Effector CD8-positive, alpha-beta T cell (primary cell): ENCODE measurements at places on chromosomes 7 and 10.

DNA sequence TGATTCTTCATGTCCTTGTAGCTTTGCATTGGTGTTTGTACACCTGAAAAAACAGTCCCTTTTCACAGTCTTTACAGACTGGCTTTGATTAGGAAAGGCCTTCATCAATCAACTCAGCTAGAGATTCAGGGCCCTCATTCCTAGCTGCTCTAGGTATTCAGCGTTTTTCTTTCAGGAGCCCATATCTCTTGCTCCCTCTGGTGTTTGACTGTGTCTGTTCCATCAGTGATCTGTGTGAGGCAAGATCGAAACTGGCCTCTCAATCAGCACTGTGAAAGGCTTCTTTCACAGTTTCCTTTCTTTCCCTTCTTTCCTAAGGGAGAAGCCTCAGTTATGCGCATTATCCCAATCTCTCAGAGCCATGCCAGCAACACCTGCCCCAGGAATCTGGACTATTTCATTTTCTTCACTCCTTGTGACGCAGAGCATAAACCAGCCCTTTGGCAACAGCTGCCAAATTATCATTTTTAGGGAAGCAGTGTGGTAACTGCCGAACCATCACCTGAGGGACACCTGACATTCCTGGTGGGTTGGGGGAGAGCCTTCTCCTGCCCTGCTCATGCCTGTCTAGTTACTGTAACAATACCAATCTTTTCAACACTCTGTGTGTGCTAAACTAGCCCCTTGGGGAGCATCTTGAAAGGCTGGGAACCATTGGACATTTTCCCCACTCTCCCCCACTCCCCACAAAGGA is 75.7 kb upstream of the CCDC71L start:
- no peak for DNase-seq

DNA sequence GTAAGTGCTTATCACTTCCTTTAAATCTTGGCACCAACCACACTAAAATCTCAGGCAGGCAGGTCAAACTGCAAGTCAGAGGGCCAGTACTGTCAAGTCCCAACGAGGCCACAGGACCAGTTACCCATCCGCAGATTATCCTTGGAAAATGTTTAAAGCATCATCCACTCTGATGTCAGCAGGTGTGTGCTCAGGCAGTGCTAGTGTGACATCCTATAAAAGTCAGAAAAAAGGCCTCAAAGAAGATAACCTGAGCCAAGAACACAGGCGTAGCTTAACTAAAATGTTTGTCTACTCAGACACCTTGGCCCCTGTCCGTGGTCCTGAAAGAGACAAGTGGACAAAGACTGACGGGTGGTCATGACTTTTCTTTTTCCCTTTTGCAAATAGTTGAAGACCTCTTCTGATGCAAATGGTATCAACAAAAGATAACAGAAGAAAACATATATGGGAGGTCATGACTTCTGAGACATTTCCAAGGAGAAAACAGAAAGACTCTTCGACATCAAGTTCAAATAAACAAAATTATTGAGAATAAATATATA is 309.3 kb downstream of the KCNMA1 start:
- no peak for DNase-seq

- no peak for DNase-seq
These were observed 46.1 kb downstream of the CABCOCO1 start for GRCh38 chr10:61708846-61709245.

DNA sequence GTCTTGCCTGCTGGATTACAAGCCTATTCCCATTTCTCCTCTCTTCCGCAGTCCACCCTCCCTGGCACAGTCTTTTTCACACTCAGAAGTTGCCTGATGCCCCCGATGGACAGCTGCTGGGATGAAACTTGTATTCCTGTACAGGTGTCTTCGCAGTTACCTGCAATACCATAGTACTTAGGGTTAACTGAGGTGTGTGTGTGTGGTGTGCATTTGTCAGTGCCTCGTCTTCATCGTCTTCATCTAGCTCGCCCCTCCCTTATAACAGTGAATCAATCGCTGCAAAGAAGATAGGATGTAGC is 11.0 kb downstream of the NXPH1 start:
- DNase-seq, result no peak

DNA sequence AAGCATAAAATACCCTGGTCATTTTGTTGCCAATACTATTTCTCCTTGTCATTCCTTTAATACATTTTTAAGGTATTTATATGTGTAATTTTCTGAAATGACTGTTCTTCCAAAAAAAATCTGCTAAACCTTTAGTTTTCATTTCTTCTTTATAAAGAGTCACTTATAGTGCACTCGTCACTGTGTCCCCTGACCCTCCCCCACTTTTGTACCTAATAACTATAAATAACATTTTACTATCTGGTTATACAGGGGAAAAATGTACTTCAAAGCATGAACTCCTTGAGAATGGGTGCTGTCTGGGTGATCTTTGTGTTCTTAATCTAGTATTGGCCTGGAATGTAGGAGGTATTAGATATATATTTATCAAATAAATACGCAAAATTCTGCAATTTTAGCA is 31.1 kb downstream of the RTKN2 start:
- no peak for DNase-seq

GRCh38 chr10:50216894-50217293 is 34.4 kb downstream of the ASAH2 start:
- no peak for DNase-seq

GRCh38 chr7:110375068-110375467 is 715.9 kb upstream of the LRRN3 start:
- no peak for DNase-seq

DNA sequence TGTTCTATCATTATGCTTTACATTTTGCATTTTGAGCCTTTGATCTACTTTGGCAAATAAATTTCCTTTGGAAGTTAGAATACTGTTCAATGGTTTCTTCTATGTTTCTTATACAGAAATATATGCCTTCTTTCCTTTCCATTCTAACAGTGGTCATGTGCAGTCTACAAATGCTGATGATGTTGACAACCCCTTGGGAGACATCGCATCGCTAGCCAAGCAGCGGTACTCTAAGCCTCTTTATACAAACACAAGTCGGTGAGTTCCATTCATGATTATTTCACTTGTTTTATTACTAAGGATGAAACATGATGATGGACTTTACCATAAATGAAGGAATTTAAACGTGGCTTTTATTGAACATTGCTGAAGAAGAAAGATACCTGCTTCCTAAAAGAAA is 48.1 kb upstream of the ZPBP start:
- no peak for DNase-seq

- no peak for DNase-seq
These were observed 42.1 kb downstream of the FAM53B start for GRCh38 chr10:124701881-124702656.

GRCh38 chr7:155570171-155570958 is 24.0 kb upstream of the CNPY1 start:
- DNase-seq, result no peak

DNA sequence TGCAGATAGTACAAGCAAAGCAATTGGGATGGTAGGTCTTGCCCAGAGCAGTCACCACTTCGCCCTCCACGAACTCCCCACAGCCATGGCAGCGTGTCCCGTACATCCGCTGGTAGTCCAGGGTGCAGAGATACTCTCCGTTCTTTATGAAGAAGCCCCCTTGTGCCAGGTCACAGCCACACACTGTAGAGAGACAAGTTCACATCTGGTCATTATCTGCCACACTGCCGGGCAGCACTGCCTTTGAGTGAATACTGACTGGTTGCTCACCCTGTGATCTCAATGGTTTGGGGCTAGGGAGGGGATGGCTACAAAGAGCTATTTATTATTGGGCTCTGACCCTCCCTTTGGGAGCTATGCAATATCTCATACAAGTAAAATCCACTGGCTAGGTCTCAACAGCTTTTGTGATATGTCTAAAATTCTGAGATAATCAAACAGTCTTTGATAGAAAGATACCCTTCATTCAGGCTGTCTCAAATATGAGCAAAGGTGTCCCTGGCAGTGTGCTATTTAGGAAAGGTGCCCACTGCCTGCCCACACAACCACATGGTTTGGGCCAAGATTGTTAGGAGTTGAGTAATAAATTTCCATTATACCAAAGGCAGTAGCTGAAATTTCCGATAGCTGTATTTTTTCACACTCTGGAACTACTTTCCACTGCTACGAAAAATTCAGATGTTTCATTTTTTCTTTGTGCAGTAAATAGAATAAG is 82.5 kb downstream of the ABLIM1 start:
- no peak for DNase-seq

DNA sequence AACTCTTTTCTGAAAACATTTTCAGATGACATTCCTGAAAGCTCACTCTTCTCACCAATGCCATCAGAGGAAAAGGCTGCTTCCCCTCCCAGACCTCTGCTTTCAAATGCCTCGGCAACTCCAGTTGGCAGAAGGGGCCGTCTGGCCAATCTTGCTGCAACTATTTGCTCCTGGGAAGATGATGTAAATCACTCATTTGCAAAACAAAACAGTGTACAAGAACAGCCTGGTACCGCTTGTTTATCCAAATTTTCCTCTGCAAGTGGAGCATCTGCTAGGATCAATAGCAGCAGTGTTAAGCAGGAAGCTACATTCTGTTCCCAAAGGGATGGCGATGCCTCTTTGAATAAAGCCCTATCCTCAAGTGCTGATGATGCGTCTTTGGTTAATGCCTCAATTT is 16.5 kb downstream of the ANLN start:
- DNase-seq, result no peak

GRCh38 chr7:69412331-69413146 is 185.7 kb upstream of the AUTS2 start:
- no peak for DNase-seq

- DNase-seq, result no peak
These were observed 213.9 kb downstream of the NSUN6 start for GRCh38 chr10:18437486-18437885.
